Naive thymus-derived CD8-positive, alpha-beta T cell (primary cell): ENCODE measurements at places on chromosomes 4 and X. TPM values are rescaled to one million over a fixed set of nuclear protein-coding genes. Genes with fewer than 3 reads are reported as not detected.

- no peak for DNase-seq
Measured at GRCh38 chrX:40852586-40852985, 117.2 kb upstream of the MED14 start.

GRCh38 chr4:15110120-15110571 lies 107.9 kb downstream of the CPEB2 start:
- no peak for DNase-seq

DNA sequence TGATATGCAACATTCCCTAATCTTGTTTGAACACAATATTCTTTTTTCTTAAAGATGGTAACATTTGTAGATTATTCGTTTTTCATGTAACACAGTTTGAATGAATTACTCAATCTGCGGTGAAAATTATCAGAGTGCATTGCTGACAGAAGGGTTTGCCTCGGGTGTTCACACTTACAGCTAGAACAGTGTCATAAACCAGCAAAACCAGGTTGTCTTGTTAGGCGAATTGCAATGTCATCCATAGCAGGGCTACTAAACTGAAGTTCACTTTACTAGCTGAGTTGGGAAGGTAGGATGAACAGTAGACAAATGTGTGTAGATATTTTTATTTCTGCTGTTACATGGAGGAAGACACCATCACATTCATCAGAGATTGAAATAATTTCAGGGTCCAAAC lies 98.9 kb downstream of the SLC39A8 start:
- no peak for DNase-seq

DNA sequence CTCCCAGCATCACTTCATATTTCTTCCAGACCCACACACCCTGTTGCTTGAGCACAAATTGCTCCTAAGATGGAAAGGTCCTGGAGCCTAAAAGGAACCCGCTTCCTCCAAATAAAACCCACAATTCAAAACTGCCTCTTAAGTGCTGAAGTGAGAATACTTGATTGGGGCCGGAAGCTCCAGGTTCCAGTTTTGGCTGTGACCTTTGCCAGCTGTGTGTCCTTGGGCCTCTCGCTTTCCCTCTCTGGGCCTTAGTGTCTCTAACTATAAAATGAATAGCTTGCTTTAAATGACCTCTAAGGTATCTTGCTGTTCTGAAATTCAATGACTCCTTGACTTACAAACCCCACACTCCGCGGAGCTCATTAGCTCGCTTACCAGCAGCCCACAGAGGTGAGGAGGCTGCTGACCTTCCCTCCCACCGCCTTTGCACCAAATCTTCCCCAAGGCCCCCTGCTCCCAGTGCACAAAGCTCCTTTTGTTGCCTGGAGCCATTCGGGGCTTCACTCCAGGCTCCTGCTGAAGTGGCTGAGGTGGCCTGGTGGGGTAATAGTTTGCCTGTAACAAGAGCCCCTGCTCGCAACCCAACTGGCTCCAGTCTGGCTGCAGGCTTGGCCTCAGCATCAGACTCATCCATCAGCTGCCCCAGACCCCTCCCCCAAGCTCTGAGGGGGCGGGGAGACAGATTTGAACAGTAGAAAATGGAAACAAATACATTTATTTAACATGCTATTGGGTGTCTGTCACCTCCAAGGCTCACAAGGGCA lies 21.8 kb downstream of the STARD8 start:
- no peak for DNase-seq

- DNase-seq: no peak
Measured at GRCh38 chr4:113065629-113066028, 16.2 kb downstream of the ANK2 start.

- no peak for DNase-seq
Measured at GRCh38 chr4:8586246-8586645, 6.1 kb downstream of the GPR78 start.

GRCh38 chr4:56320293-56320692 lies 67.0 kb downstream of the AASDH start:
- no peak for DNase-seq

DNA sequence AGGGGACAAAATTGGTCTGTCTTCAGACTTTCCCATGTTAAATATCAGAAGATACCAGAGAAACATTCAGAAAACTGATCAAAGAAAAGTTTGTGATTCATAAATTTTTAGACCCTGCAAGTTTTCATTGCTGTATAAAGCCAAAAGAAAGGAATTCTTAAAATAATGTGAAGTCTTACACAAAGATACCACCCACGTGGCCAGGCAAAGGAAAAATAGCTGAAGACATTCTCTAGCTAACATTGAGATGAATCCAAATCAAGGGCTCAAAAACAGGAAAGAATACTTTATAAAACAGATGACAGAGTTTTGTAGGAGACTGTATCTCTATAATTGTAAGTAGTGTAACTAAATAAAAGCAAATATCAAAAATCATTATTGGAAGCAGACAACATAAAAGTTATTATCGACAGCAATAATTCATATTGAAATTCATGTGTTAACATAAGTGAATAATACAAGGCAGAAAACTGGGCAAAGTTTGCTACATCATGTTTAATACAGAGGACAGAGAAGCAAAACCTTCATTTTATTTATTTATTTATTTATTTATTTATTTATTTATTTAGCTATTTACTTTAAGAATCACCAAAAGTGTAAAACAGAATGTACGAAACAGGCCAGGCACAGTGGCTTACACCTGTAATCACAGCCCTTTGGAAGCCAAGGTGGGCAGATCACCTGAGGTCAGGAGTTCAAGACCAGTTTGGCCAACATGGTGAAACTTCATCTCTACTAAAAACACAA lies 204.6 kb upstream of the SLIT2 start:
- no peak for DNase-seq

GRCh38 chrX:18877469-18877868 lies 106.4 kb downstream of the PHKA2 start:
- DNase-seq: no peak

DNA sequence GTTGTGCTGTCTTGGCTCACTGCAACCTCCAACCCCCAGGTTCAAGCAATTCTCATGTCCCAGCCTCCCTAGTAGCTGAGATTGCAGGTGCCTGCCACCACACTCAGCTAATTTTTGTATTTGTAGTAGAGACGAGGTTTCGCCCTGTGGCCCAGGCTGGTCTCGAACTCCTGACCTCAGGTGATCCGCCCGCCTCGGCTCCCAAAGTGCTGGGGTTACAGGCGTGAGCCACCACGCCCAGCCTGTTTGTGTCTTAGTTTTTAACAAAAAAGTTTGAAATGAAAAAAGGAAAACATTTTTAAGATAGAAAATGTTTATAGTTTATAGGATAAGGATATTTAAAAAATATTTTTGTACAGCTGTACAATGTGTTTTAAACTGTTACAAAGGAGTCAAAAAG lies 62.4 kb downstream of the CAPN6 start:
- DNase-seq: no peak

GRCh38 chr4:185219551-185220344 lies 10.3 kb downstream of the SNX25 start:
- no peak for DNase-seq

- no peak for DNase-seq
Measured at GRCh38 chr4:32192363-32192762, 1472.2 kb downstream of the PCDH7 start.

DNA sequence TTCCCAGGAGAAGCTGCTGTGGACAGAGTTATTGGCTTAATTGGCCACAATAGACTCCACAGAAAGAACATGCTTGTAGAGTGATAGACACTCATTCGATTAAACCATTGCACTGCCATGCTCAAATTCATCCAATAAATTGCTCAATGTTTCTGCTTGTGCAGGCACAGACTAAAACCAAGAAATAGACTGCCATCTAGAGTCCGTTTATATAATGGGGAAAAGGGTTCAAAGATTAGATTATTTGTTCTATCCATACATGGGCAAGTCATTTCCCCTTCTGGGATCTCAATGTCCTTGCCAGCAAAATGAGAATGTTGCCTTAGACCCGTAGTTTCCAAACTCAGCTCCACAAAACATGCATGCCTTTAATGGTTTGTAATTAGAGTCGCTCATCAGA lies 8.7 kb downstream of the SMIM10 start:
- no peak for DNase-seq

DNA sequence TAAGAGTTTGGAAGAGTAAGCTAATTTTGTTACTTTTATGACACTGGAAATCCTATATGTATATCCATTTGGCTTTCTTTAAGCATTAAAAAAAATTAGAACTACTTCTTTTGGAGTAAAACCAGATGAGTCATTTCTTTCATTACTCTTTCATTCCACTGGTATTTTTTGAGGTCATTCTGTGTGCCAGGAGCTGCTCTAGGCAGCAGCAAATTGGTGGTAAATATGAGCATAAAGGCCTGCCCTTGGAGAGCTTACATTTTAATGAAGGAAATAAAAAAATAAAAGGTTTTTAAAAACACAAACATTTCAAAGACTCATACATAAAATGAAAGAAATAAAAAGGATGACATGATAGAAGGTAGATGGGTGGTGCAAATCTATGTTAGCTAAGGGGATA lies 37.4 kb downstream of the MID1 start:
- DNase-seq: no peak

DNA sequence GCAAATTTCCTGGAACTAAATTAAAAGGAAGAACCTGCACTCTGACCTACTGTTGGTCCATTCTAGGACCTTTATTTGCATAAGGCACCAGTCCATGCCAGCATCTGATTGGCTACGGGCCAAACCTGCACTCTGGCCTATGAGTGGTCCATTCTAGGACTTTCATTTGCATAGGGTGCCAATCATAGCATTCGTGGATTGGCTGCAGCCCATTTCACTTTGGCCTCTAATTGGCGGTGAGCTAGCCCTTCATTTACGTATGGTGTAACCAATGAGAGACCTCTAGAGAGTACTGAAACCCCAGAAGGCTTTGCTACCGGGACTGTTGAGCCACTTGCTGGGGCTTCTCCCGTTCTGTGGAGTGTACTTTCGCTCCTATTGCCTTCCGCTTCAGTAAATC lies 6.1 kb upstream of the RNF175 start:
- no peak for DNase-seq

- DNase-seq: no peak
Measured at GRCh38 chrX:96707804-96708203, 23.2 kb downstream of the DIAPH2 start.

DNA sequence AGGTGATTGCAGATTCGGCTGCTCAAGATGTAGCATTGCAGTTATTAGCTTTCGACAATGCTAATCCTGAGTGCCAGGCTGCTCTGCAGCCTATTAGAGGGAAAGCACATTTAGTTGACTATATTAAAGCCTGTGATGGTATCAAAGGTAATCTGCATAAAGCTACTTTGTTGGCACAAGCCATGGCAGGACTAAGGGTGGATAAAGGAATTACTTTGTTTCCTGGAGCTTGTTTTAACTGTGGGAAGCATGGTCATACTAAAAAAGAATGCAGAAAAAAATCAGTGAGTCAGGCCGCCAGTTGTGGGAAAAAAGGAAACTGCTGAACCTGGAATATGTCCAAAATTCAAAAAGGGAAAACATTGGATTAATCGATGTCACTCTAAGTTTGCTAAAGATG lies 154.9 kb upstream of the TECRL start:
- no peak for DNase-seq

GRCh38 chr4:122224348-122224747 lies 72.2 kb downstream of the BLTP1 start:
- DNase-seq: no peak

DNA sequence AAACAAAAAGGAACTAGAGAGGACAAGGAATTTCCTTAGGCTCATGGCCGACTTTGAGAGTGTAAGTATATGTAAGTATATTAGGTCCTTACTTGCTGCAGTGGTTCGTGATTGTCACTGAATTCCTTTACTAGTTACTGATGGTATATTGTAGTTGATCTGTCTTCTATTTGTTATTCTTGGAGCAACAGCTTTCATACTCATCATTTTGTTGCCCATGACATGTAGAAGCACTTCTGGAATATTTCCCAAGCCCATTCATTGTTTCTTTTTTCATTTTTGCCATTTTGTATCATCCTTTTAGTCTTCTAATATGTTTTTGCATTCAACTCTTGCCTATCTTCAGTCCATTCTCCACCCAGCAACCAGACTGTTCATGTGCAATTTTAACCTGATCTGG lies 170.0 kb downstream of the ARHGAP10 start:
- no peak for DNase-seq

DNA sequence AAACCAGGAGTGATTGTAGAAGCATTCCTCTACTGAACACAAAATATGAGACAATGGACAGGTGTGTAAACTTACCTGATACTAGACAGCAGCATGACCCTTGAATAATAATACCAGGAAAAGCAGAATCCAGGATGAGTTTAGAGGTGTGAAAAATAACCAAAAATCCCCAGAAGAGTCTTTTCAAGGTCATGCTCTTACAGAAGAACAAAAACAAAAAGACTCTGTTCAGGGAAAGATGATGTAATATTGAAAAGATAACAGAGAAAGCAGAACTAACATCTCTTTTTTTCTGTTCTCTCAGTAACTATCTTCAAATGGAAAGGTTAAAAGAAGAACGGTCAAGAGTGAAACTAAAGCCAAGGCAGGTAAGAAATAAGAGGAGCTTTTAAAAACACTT lies 14.0 kb upstream of the ARHGAP10 start:
- DNase-seq: no peak

DNA sequence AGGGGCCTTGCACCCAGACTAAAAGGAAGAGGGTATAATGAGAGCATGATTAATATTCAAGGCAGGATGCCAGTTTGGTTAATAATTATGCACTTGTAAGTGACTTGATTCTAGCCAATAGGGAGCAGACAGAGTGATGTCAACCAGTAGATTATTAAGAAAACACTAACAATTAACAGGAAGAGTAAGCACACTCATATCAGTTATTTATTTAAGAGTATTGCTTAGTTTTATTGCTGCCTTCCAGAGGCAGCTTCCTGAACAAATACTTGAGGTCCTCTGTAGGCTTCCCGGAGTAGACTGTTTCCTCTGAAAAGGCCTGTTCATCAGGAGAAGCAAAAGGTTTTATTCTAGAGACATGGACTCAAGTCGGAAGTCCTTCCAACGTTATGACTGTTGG lies 129.1 kb upstream of the AFF2 start:
- DNase-seq: no peak

- DNase-seq: no peak
Measured at GRCh38 chr4:24089851-24090534, 200.1 kb upstream of the PPARGC1A start.

- no peak for DNase-seq
Measured at GRCh38 chrX:107389726-107390125, 59.7 kb upstream of the FRMPD3 start.

- DNase-seq: no peak
Measured at GRCh38 chr4:169184686-169185085, 86.1 kb downstream of the SH3RF1 start.

ETDA gene
- total RNA-seq: not detected

DRP2 gene
- not detected for total RNA-seq

ANOS1 gene
- total RNA-seq: not detected

NEIL3 gene
- total RNA-seq: not detected

SMIM10 gene
- total RNA-seq: not detected

CPE gene
- not detected for total RNA-seq

GPRASP2 gene
- total RNA-seq: 5.1 TPM

GRIA3 gene
- not detected for total RNA-seq

ANXA10 gene
- not detected for total RNA-seq

BMPR1B gene
- not detected for total RNA-seq

ERVMER34-1 gene
- not detected for total RNA-seq

HERC5 gene
- total RNA-seq: 11.5 TPM

TRPC5OS gene
- total RNA-seq: not detected
